ENCODE measurements at places on chromosomes 5 and 9. TPM values are rescaled to one million over a fixed set of nuclear protein-coding genes. Genes with fewer than 3 reads are reported as not detected.

DNA sequence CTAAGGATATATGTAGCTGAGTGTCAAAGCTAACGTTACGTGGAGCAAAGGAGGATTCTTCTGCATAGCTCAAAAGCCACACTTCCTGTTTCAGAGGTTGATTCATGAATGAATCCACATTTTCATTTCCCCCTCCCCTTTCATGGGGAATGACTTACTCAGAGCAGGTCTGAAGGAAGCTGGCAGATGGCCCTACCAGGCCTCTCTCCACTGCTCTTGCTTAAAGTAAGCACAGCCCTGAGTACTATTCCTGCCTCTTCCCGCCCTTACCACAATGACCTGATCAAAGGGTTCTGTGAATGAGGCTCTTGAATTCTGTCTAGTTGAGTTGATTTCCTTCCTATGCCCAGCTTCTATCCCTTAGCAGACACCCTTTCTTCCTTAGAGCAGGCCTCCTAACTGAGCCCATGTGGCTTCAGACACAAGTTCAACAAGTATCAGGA is 6.3 kb downstream of the IGIP start:
- peak; percentile 86 for DNase-seq

DNA sequence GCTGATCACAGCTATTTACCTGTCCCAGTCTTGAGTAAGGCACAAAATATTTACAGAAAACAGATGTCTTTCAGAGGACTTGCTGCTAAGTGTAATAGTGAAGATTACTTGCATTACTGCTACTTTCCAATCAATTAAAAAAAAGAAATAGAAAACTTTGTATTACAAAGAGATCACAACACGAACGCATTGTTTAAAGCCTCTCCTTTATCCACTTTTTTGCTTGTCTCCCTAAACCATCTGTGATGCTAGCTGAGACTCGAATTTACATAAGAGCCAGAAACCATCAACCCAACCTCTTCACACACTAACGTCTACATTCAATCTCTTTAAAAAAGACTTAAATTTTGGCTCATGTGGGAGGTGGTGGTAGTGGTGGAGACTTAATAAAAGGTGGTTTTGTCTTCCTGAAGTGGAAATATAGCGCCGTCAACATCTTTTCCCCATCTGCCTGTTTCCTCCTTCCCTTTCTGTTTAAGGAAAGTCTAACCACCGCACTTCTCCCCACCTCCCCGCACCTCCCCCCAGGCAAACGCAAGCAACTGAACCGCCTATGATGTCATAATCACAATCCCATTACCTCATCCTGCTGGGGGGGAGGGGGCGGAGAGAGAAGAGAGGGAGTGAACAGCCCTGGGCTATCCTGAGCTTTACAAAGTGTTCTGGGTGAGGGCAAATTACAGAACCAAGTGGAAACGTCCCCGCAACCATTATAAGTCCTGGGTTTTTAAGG is 948 bp upstream of the FAM53C start:
- peak; percentile 83 for DNase-seq

Gene CA9
- 1.3 TPM for total RNA-seq

DNA sequence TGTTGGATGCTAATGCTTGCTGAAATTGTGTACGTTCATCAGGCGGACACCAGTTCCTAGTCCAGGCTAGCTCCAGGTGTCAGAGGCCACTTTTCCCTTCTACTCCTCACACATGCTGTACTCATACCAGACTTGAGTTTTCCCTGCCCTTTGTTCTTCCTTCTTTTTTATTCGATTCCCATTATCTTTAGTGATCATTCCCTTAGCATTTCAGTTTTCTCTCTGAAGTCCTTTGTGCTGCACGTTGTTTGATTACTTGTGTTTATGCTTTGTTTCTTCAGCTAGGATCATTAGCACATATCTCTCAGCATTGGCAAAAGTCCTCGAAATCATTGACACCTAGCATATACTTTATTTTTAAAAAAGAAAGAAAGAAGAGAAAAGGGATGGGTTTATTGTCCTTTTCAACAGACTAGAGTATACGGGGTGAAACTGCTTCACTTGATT is 409 bp upstream of the COX7C start:
- DNase-seq: no peak

Gene NTRK2
- 0.39 TPM for total RNA-seq

Gene COL27A1
- total RNA-seq: 1.3 TPM

- DNase-seq: no peak
These were observed 168.8 kb downstream of the DROSHA start for GRCh38 chr5:31362931-31363568.

DNA sequence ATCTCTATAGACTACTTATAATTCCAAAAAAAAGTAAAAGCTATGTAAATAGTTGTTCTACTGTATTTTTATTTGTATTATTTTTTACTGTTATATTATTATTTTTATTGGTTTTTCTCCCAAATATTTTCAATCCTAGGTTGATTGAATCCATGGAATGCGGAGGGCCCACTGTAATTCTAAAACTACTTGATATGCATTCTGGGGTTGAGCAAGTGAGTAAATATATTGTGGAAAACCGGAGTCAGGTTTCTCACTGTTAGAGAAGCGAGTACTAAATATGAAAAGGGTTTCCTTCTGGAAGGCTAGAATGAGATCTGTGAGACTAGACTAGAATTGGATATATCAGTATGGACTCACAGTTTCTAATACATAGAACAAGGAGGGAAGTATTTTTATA is 66.5 kb downstream of the FBXW11 start:
- DNase-seq: no peak

Gene GPR150
- not detected for total RNA-seq

Gene DMGDH
- 0.37 TPM for total RNA-seq

DNA sequence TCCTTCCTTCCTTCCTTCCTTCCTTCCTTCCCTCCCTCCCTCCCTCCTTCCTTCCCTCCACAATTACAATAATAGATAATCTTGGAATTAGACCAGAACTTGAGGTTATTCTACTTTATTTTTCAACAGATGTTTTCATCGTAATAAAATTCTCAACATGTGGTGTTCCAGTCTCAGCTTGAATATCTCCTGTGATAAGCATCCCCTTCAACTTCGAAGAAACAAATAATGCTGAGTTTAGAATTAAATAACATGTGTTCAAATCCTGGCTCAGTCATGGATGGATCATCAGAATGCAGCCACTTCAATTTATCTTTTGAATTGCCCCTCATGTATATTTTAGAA is 91.4 kb upstream of the PAPPA start:
- no peak for DNase-seq

Gene UNC13B
- 7.4 TPM for total RNA-seq

Gene PCDHAC2
- 1.5 TPM for total RNA-seq

GRCh38 chr9:88942411-88942810 is 48.9 kb upstream of the S1PR3 start:
- no peak for DNase-seq

DNA sequence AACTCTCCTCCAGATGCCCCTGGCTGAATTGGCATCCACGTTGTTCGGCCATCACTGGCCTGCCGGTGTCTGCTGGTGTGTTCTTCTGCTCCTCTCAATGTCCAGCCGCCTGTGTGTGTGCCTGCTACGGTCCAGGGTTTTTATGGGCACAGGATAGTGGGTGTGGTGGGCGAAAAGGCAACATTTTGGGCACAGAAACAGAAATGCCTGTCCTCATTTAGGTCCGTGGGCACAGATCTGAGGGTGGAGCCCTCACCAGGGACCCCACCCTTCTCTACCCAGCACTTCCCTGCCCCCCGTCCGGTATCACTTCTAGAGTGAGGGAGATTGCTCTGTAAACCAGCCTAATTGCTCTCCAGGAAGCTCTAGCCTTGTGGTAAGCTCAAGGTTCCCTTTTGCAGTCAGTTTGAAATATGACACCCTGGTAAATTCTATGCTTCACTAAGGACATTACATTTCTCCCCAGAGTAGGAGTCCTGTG is 410.1 kb downstream of the MAT2B start:
- peak; percentile 74 for DNase-seq

Gene PIP5K1B
- total RNA-seq: not detected

DNA sequence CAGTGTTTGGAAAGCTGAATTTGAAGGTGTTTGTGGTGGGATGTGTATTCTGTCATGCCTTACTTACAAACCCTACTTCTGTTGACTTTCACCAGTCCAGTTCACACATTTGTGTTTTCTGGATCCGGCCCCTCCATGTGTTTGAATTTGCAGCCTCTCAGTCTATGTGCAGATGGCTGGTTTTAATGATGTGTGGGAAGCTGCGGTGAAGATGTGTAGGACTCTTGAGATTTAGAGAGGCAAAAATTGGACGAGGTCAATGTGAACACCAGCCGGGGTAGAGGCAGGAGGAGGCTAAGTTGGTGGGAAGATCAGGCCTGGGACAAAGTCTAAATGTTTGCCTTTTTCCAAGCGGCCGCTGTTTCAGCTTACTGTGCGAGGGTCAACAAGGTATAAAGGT is 115.4 kb upstream of the KLF9 start:
- DNase-seq: no peak

DNA sequence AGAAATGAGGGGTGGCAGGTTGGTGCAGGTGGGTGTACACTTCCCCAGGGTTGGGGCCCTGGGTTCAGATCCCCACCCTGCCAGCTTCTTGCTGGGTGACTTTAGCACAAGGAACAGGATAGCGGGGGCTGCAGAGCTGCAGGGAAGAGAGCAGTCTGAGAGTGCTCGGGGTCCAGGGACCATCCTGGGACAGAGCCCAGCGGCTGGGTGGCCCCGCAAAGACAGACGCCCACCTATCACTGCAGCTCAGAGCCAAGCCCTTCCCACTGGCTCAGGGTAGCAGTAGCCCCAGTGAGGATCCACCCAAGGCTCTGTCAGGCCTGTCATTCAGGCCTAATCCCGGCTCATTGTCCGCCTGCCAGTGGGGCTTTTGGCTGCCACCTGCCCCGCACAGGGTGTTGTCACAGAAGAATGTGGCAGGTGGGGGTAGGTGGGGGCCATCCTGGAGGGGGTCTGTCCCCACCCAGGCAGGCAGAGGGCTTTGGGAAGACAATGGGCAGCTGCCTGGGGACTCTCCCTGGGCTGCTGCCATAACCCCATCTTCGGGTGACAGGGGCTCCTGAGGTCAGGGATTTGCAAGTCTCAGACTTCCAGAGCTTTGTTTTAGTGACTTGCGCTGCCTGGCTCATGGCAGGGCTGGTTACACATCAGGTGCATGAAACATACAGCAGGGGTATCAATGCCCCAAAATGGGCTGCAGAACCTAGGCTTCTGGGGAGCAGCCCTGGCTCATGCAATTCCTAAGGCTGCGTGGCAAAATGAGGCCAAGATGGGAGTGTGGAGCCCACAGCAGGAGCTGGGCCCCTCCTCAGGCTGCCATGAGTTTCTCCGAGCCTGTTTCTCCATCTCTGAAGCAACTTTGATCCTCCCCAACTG is 52.1 kb downstream of the BARX1 start:
- no peak for DNase-seq

- DNase-seq: peak; percentile 48
These were observed 98.6 kb downstream of the FBXW11 start for GRCh38 chr5:171907725-171908343.

DNA sequence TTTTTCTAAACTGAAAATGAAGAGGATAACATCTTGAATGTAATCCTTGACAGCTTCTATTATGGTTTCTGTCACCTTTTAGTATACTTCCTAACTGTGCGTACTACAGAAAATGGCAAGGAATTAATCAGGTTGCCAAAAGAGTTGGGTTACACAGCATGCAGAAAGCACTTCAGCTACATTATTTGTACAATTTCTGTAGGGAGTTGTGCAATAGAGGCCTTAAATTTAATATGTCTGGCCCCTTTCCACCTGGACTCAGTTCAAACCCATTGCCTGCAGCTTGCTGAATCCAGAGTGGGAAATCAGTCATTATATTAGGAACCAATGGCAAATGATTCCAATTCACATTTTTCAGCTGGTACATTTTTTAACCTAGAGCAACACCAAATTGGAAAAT is 549.7 kb downstream of the CSNK1G3 start:
- DNase-seq: peak; percentile 27

- DNase-seq: no peak
These were observed 261.3 kb downstream of the PIK3R1 start for GRCh38 chr5:68476854-68477253.

Gene MCC
- total RNA-seq: 8.8 TPM

GRCh38 chr9:119026120-119026519 is 343.1 kb downstream of the BRINP1 start:
- DNase-seq: no peak

DNA sequence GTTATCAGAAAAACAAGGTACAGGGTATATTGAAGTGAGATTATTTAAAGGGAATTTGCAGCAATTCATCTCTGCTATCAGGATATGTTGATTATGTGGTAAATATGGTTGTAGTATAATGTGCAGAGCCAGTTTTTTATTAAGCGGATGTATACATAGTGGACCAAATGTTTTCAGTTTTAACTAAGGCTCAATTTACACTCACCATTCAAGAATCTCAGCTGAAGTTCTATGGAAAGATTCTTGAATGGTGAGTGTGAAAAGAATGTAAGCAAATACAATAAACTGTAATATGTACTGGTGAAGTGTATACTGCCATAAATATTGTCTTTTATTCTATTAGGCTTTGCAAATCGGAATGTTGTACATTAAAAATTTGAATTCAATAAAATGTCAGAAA is 895.9 kb upstream of the CDH10 start:
- DNase-seq: peak; percentile 18

Gene CAMK2A
- 0.02 TPM for total RNA-seq

- DNase-seq: no peak
These were observed 361.5 kb upstream of the CDH10 start for GRCh38 chr5:25006237-25006636.

Gene ATP6V1G1
- 172 TPM for total RNA-seq

Gene NR2F1
- 6.5 TPM for total RNA-seq

- no peak for DNase-seq
These were observed 469.4 kb downstream of the CDK5RAP2 start for GRCh38 chr9:120110520-120110919.

Gene LCN12
- not detected for total RNA-seq

DNA sequence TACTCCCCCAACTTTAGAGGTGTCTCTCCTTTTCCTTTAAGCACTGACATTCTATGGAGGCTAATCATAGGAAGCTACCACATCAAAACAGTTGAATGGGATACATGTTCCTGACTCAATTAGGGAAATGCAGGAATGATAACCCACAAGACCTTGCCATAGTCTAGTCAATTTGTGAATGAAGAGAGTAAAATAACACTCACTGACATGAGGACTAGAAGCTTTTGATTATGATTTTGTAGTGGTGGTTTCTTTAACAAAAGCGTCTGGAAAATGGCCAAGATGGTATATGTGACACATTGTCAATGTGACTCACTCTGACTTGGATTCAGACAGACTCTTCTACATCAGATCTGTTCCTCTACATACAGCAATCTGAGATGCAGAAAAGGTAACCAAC is 13.7 kb upstream of the PRELID2 start:
- DNase-seq: no peak

Gene CRB2
- not detected for total RNA-seq

Gene BTNL3
- not detected for total RNA-seq

DNA sequence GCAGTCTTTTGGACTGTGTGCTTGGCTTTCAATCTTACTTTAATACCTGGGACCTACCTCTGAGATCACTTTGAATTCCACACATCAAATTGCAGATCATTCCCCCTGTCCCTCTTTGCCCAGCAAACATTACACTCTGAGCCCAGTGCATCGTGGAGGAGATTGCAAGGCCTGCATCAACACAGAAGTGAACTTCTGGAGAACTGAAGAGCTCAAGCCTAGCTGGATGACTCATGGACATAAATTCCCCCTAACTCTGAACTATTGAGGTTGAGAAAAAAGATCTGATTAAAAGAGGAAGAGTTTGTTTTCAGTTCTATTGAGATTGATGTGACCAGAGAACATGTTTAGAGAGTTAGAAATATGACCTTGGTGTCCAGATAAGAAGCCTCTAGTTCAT is 316.0 kb upstream of the DMAC1 start:
- DNase-seq: no peak

- DNase-seq: peak; percentile 58
These were observed 55.7 kb downstream of the TSSK1B start for GRCh38 chr5:113378959-113379541.

Gene DIRAS2
- total RNA-seq: 0.23 TPM

- DNase-seq: no peak
These were observed 3.7 kb upstream of the SLC30A5 start for GRCh38 chr5:69090158-69090557.

Measured in H4 (cell line).